Activated CD8-positive, alpha-beta memory T cell treated with anti-CD3 and anti-CD28 coated beads for 1 hour (primary cell): ENCODE measurements at places on chromosomes 7 and 10.

DNA sequence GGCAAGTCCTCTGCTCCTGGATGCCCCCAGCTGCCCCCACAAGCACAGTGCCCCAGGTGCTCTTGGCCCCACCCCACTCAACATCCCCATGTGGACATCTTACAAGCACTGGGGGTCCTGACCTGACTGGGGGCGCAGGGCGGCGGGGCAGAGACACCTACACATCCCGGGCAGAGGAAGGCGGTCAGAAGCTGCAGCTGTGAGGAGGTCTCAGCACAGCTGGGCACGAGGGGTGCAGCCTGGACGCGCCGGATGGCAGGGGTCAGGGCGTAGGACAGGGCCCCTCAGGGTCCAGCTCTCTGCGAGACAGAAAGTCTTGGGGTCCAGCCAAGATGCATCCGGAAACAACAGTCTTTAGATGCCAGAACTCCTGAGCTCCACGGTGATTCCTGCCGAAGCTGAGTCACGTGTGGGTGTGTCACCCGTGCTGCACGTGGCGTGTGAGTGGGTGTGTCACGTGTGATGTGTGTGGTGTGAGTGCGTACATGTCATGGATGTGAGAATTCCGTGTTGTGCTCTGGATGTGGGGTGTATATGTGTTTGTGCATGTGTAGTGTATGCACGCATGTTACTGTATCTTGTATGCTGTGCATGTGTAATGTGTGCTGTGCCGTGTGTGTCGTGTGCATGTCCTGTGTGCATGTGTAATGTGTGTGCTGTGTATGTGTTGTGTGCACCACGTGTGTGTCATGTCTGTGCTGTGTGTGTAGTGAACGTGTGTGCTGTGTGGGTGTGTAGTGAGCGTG, 5.1 kb downstream of the VENTX start:
- no peak for DNase-seq

DNA sequence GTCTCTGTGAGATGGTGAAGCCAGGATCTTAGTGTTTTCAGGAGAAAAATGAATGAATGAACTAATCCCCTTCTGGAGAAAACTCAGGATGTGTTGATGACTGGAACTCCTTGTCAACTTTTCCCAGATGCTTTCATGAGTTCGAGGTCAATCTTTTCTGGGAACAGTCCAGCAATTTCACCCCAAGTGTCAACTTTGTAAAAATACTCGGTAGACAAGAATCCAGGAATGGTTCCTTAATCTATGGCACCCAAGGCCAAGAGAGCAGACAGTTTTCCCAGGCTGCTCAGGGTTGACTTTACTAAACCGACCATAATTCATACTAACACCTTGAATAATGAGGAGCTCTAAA, 31.1 kb upstream of the LYZL1 start:
- no peak for DNase-seq

DNA sequence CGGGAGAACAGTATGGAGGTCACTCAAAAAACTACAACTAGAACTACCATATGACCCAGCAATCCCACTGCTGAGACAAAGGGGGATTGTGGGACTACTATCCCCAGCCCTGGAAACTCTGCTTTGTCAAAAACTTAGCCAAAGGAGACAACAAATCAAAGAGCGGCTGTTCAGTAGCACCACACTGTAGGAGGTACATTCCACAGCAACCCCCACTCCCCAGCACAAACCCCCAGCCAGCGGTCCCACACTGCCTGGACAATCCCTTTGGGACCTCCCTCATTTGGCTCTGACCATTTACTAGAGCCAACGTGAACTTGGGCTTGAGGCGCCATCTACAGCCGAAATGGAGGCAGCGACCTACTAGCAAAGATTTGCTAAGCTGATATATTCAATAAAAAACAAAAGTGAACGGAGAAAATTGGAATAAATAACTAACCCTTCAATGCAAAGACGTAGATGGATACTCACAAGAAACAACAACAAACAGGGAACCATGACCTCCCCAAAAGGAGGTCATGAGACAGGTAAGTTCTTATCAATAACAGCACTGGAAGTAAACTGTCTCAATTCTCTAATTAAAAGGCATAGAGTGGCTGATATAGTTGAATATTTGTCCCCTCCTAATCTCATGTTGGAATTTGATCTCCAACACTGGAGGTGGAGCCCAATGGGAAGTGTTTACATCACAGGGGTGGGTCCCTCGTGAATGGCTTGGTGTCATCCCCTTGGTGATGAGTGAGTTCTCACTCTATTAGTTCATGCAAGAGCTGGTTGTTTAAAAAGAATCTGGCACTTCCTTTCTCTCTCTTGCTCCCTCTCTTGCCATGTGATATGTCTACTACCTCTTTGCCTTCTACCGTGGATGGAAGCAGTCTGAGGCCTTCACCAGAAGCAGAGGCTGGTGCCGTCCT, 119.0 kb upstream of the KCNMA1 start:
- no peak for DNase-seq

GRCh38 chr7:27198138-27198841, 1.6 kb downstream of the HOXA13 start:
- DNase-seq: no peak

DNA sequence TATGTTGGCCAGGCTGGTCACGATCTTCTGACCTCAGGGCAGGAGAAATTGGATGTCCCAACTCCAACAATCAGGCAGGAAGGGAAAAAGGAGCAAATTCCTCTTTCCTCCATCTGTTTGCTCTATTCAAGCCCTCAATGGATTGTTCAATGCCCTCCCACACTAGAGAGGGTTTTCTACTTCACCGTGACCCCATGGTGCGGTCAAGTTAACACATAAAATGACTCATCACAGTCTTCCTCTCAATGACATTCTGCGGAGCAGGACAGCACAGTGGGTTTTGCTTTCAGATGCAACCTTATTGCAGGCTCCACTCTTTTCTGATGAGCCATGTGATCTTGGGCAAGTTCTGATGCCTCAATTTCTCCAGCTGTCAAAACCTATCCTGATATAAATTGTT, 364.9 kb downstream of the ANKRD30A start:
- no peak for DNase-seq

DNA sequence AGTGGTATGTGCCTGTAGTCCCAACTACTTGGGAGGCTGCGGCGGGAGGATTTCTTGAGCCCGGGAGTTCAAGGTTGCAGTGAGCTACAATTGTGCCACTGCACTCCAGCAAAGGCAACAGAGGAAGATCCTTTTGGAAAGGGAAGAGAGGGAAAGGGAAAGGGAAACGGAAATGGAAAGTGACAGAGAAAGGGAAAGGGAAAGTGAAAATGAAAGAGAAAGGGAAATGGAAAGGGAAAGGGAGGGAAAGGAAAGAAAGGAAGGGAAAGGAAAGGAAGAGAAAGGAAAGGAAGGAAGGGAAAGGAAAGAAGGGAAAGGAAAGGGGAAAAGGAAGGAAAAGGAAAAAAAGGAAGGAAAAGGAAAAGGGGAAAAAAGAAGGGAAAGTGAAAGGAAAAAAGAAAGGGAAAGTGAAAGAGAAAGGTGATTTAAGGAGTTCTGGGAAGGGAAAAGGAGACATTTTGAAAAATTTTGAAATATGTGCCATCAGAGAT, 2.3 kb upstream of the ZC3HAV1 start:
- no peak for DNase-seq

- DNase-seq: no peak
These were observed 62.5 kb downstream of the ABI1 start for GRCh38 chr10:26798298-26798697.

- no peak for DNase-seq
These were observed 68.9 kb upstream of the ADO start for GRCh38 chr10:62735464-62736167.

DNA sequence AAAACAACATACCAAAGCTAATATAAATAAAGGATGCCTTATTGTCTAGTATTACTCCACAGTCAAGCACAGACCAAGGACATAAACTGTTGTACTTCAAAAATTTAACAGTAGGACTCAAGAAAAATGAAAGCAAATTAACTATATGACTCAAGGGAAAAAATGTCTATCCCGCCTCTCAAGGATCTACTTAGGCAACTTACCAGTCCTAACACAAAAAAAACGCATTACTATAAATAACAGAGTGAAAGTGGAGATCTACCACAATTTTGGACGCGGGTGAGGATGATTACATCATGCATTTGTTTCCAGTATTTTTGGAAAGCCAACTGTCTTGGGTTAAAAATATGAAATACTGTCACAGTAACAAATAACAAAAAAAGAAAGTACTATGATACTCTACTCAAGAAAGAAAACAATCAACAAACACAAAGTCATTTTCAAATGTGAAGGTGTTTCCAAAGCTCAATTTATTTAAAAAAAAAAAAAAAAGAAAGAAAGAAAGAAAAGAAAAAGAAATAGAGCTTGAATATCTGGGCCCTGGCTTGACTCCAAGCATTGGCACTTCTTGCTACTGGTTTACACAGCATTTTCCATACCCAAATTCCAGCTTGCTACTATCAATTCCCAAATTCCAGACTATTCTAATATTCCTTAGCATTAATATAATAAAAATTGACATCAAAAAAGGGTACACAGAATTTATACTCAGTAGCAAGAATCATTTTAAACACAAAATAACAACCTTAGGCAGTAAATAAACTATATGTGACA, 99.4 kb downstream of the RSU1 start:
- DNase-seq: no peak

- no peak for DNase-seq
These were observed 46.3 kb downstream of the VPS41 start for GRCh38 chr7:38862666-38863065.

GRCh38 chr7:97004247-97005182, 838 bp upstream of the DLX6 start:
- DNase-seq: no peak

GRCh38 chr7:16431646-16432424, 10.5 kb upstream of the CRPPA start:
- DNase-seq: no peak

- no peak for DNase-seq
These were observed 550 bp upstream of the CREM start for GRCh38 chr10:35126062-35126529.

GRCh38 chr7:102287111-102287980, 678 bp downstream of the SH2B2 start:
- no peak for DNase-seq
